ENCODE measurements at places on chromosomes 2 and 18.

DNA sequence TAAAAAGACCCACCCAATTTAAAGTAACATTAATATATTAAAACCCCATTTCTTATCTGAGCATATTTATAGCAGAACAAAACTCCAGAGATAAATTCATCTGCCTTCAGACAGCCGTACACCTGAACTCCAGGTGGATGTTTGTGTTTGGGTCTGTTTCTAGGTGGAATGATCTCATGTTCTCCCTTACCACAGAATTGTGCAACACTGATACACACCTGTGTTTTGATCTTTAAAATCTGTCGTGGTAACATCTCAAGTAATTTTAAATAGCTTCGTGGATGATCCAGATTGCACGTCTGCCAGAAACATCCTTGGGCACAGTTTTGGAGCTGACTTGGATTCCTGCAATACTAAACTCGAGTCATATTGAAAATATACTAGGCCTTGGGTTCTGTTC is 207.5 kb upstream of the FOSL2 start:
- DNase-seq = no peak

- DNase-seq = no peak
Measured at GRCh38 chr2:40741532-40741931, 289.6 kb upstream of the SLC8A1 start.

DNA sequence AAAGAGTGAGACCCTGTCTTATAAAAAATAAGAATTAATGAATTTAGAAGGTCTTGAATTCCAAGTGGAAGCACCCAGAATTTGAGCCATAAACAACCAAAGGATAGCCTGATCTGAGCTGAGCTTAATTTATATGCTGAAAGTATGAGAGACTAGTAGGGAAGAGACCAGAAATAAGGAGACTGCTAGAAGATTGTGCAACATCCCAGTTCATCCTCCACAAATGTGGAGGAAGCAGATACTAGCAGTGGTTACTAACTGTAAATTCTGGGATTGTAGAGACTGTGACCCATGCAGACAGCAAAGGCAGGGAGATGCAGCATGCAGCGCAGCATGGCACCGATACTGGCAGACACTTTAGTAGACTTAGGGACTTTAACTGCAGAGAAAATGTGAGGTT is 1.5 kb upstream of the SULT1C2 start:
- DNase-seq = no peak

GRCh38 chr2:17969661-17970060 is 91.2 kb downstream of the KCNS3 start:
- no peak for DNase-seq

DNA sequence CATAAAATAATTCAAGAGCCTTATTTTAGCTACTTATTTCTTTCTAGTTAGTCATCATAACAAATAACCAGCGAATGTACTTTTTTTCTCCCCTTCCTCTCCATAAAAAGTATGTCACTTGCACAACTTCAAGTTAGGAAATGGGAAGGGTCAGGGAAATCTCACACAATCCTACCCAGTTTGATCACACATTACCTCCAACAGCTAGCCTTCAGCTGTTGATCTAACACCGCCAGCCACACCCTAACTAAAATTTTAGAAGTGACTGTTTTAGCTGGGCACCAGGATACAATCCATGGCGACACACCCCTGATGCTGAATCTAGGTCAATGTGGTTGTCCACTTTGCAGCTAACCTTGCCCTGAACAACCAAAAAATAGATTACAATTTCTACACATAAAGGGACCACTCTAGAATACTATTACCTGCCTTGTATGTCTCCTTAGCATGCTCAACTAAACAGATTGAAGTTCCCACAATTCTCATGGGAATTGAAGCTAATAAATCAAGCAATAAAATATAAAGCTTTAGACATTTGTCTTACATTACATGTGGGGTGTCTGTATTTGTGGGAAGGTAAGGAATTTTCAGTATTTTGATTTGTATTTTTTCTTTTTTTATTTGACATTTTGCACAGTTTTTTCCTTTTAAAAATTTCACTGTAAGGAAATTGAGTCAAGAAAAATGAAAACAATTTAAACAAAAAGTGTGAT is 7.3 kb upstream of the COL3A1 start:
- DNase-seq = no peak

DNA sequence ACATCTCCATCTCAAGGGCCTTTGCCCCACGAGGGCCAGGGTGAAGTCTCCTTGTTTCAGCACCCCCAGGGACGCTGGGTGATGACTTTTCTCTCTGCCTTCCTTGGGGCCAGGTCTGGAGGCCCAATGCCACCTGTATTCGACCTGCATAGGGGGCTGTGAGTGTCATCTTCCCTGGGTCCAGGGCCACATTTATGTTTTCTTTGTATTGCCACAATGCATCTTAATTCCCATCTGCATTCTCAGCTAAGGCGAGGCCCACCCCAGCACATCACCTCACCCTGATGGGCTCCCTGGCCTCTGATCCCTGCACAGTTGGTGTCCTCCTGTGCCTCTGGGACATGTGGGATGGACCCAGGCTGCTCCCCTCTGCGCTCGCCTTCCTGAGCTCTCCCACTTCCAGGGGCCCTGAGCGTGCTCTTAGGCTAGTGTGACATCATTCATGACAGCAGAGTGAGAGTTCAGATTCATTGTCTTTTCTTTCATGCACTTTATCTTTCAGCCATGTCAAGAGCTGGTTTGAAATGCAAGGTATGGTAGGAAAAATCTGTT is 122.0 kb upstream of the COPS8 start:
- no peak for DNase-seq

DNA sequence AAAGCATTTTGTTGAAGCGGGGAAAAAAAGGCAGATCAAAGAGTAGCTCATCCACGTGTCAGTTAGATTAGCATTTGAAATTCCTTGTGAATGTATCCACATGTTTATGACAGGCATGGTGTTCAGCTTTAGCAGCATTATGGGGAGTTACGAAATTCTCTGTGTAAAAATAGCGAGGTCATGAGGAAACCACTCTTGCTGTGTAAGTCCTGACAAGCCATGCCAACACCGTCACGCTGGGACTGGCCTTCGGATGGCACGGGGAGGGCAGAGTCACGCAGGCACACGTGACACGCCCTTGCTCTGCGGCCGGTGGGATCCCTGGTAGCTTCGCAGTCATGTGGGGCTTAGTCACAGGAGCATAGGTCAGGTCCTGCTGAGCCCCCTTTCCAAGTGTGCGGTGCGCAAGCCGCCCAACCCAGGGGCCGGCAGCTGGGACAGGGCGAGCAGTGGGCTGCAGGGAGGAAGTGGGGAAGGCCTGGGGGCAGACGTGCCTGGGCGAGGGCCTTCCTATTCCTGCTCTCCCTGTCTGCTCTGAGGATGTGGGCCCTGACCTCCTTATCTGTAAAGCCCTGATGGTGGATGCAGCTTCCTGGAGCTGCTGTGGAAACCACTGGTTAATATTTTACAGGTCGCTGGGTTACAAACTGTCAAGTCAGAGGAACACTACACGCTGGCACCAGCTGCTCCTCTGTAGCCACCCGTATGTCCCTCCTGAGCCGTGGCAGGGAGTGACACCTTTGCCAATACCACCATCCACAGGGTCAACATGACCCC is 18.0 kb downstream of the MBP start:
- DNase-seq = no peak

DNA sequence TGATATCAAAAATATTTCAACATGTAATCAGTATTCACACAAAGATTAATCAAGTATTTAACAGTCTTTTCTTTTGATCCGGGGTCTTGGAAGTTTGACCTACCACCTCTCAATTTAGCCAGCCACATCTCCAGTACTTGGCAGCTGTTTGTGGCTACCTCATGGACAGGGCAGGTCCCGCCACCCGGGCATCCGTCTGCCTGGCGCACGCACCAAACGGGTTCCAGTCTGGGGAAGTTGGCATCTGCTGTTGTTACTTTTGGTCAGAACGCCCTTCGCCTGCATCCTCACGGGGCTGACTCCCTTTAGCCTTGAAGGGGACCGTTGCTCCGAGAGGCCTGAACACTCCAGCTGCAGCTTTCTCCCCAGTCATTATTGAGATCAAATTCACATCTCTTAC is 81.7 kb downstream of the NEDD4L start:
- no peak for DNase-seq

DNA sequence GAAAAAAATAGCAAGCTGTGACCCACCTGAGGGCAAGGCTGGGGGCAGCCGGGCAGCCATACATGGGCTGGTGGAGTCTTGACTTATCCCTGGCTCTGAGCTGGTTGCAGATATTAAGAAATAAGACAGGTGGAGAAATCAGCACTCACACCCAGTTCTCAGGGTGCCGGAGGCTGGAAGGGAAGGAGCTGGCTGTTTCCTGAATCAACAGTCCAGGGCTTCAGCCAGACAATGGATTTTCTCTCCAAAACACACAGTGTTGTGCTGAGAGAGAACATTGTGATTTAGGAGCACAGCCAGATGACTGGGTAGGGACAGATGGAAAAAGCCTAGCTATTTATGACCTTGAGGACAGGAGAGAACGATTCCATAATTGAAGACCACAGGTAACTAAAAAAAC is 208.8 kb downstream of the LDLRAD4 start:
- no peak for DNase-seq

DNA sequence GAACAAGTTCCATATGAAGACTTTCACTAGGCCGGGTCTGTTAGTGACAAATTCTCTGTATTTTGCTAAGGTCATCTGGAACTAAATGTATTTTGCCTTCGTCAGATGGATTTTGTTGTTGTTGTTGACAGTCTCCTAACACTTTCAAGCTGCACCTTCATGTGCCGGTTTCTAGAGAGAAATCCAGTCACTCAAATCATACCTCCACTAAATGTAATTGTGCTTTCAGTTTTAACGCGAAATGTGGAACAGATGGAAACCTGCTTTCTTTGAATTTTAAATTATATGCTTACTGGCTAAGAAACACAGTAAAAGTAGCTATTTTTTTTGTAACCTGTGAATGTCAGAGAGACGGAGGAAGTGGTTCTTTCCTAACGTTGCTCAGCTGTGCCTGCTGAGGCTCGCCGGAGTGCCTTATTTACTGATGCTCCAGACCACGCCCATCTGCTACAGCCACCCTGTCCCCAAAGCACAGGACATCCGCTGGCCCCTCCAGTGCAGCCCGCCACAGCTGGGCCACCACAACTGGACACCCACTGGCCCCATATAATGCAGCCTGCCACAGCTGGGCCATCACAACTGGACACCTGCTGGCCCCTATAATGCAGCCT is 134.7 kb downstream of the PXDN start:
- no peak for DNase-seq

DNA sequence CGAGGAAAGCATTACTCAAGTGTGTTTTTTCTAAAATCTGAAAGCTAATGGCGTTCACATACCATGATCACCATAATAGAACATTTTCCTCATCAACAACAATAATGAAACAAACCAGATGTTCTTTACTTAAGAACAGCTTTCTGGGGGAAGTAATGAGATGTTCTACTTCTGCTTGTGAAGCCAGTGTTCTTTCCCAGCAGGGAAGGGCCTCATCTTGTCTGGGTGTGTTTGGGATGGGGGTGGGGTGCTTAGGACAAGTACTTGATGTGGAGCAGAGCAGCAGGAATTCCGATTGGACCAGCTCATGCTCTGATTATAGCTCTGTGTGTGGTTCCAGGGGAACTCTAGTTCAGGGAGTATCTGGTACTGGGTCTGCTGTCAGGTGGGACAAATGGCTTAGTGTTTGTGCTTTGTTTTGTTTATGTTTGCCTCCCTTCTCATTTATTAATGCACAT is 163.0 kb upstream of the NOSTRIN start:
- no peak for DNase-seq

GRCh38 chr2:45559436-45559835 is 51.6 kb downstream of the SRBD1 start:
- no peak for DNase-seq

- DNase-seq = no peak
Measured at GRCh38 chr2:119704670-119705120, 25.7 kb downstream of the TMEM177 start.

GRCh38 chr2:12870692-12871091 is 154.0 kb downstream of the TRIB2 start:
- DNase-seq = no peak

GRCh38 chr2:206071807-206072206 is 14.2 kb downstream of the INO80D start:
- no peak for DNase-seq

DNA sequence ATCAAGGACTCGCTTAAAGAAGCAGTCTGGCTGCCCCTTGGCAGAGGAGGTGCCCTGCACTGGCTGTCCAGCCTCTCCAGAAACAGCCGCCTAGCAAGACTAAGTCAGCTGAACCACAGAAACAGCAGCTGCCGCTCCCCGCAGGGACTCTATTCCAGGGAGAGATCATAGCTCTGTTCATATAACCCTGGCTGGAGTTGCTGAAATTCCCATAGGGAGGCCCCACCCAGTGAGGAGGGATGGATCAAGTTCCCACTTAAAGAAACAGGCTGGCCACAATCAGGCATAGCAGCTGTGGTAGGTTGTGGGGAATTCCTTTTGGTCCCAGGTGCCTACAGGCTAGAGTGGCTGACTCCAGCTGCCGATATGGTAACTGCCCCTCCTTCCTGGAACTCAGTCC is 74.2 kb upstream of the MC4R start:
- no peak for DNase-seq

GRCh38 chr2:143230506-143231253 is 101.5 kb downstream of the ARHGAP15 start:
- no peak for DNase-seq

DNA sequence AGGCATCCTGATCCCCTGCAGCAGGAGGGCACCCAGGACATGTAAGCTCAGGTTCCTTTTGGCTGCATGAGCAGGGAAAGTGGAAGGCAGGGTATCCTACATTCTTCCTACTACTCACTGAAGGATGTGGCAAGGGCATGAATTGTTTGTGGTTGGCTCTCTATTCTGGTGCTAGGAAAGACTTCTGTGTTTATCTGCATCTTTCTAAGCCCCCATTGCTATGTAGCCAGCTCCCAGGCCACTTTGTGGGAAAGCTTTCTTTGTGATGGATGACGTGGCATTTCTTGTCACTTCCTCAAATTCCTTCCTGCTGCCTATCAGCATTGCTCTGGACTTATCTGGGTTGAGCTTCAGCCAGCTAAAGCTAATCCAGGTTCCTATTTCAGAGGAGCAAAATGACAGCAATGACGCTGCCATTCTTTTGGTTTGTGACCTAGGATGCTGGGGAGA is 46.2 kb downstream of the MEIS1 start:
- DNase-seq = no peak

GRCh38 chr2:98479959-98480524 is 35.4 kb downstream of the INPP4A start:
- no peak for DNase-seq

GRCh38 chr18:5175378-5175777 is 21.7 kb downstream of the AKAIN1 start:
- DNase-seq = no peak

Measured in hippocampal formation (tissue), 2 donors.